Psoas muscle (tissue), 8 donors: ENCODE measurements at places on chromosomes 7 and 10. TPM values are rescaled to one million over a fixed set of nuclear protein-coding genes. Genes with fewer than 3 reads are reported as not detected.

DNA sequence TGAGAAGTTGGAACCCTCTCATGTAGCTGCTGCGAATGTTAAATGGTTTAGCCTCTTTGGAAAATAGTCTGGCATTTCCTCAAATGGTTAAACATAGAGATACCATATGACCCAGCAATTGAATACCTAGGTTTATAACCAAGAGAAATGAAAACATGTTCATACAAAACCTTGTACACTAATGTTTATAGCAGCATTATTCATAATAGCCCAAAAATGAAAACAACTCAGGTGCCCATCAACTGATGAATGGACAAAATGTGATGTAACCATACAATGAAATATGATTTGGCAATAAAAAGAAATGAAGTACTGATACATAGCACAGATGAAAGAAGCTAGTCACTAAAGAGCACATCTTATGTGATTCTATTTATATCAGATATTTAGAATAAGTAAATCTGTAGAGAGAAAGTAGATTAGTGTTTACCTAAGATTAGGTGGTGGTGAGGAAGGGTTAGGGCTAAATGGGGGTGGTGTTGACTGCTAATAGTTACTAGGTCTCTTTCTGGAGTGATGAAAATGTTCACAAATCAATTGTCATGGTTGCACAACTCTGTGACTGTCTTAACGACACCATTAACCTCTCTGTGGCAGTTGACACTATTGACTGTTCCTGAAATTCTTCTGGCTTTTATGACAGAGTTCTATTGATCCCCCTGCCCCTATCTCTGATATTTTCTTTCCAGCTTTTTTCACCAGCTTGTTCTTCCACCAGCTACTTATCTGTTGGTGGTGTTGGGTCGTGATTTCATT lies 35.2 kb downstream of the VCL start:
- DNase-seq = no peak

DNA sequence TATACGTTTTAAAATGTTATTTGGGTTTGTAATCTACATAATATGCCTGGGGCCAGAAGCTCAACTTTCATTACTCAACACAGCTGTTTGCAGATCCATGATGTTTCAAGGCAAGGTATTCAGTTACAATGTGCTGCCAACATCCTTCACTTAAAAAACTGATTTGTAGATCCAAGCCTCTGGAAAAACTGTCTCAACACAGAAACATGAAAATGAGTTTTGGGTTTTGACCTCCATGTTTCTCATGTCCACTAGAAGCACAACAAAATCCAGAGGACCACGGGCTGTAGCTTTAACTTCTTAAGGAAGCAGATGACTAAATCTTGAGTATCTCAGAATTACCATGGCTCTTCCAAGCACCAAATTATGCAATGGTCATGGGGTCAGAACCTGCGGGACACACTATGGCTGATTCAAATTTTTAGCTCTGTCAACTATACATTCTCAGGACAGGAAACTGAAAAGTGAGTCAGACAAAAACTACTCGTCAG lies 247.1 kb upstream of the GRB10 start:
- no peak for DNase-seq

DNA sequence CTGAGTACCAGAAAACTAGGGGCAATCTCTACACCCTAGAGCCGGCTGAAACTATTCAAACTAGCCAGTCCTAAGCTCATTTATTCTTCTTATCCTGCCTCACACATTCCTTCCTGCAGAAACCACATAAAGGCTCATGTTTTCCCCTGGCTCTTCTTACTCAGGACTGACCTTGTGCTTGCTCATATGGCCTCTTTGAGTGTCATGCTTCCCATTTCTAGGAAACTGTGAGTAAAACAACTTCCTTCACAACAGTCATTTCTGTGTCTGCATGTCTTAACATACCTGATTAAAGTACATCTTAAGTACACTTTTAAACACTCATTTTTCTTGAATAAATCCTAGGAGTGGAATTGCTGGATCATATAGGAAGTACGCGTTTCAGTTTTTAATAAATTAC lies 52.3 kb upstream of the KIAA1217 start:
- DNase-seq = no peak

GRCh38 chr10:79268161-79268601 lies 79.1 kb upstream of the PPIF start:
- DNase-seq = no peak

The TWIST1 gene
- 1.1 TPM for total RNA-seq

The HOXA11 gene
- 1.1 TPM for total RNA-seq

The KCNH2 gene
- total RNA-seq = 0.21 TPM
